ENCODE measurements at places on chromosomes 3 and 15.

DNA sequence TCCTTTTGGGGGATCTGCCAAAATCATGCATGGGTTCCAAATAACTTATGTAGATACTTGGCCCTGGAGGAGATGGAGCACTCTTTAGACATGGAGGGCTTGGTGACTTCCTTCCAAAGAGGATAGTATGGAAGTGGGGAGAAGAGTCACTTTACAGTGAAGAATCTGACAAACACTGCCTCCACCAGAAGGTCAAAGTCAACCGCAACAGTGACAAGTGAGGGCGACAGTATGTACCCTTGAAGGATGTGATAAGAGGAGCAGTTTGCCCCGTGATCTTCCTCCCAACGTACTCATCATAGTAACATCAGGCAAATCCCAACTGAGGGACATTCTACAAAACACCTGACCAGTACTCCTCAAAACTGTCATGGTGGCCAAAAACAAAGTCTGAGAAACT lies 62.0 kb downstream of the LMCD1 start:
- DNase-seq, result no peak

DNA sequence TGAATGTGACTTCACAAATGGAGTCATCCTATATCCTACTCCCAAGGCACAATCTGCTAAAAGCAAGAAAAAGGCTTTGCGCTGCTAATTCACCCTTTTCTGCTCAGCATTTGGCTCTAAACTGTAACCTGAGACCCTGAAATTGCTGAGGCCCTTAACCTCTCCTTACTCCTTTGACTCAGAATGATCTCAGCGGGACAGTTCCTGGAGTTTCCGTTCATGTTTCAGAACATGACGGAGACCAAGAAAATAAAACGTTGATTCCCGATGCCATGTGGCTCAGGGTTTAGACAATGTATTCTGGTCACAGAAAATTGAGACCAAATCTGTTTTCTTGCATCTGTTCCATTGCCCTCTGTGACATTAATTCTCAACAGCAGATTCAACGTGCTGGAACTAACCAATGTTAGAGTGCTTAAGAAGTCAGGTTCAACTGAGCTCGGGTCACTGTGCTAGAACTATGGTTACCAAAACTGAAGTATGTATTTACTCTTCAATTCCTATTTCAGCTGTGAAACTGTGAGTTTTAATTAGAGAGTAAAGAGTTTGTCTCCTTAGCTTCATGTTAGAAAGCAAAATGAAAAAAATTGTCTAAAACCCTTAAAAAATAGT lies 45.4 kb upstream of the TMC3 start:
- no peak for DNase-seq

DNA sequence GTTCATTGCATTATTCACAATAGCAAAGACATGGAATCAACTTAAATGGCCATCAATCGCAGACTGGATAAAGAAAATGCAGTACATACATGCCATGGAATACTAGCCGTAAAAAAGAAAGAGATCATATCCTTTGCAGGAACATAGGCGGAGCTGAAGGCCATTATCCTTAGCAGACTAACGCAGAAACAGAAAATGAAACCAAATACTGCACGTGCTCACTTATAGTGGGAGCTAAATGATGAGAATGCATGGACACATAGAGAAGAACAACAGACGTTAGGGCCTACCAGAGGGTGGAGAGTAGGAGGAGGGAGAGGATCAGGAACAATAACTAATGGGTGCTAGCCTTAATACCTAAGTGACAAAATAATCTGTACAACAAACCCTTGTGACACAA lies 57.9 kb downstream of the RASA2 start:
- no peak for DNase-seq

DNA sequence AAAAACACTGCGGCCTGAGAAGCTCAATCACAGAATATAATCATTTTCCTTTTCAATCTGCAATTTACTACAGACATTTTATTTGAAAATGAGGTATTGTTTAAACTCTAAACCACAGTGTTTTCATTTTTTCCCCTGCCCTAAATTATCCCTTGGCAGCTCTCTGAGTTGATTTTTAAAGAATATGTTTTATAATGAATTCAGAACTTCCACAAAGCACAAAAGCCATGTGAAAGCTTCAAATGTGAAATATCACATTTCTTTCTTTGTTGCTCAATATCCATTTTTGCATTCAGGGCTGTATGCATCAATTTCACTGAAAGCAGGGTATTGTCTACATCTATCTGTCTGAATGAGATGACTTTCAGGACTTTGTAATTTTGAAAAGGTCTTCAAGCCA lies 813.6 kb upstream of the ALCAM start:
- no peak for DNase-seq

DNA sequence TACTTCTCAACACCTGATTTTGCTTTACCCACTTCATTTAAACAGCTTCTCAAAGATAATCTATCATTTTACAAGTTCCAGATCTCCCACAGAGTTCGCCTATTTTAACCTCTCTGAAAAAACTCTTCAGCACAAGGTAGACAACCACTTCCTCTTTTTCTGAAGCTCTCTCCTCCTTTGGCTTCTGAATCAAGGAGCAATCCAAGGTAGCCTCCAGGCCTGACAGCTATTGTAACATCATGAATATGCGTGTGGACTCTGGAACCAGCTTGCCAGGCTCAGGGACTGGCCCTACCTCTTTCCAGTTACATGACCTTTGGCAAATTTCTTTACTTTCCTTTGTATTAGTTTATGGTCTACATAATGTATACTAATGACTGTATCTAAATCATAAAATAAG lies 405.9 kb upstream of the ZNF385D start:
- no peak for DNase-seq

DNA sequence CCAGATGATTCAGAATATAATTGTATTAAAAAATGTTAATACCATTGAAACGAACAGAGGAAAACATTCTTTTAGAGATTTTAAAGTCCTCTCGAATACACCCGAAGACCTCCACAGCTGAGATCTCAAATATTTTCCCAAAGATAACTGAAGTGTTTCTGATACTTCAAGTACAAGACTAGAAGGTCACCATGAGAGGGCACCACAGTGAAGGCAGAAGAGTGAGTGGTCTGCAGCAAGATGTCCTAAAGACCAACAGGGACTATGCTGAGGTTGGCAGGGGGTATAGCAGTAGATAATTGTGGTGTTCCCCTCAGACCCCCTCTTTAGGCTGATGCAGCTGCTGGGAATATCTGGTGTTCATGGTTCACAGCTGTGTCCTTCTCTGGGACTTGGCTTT lies 156.5 kb downstream of the PDCD6IP start:
- DNase-seq, result no peak

DNA sequence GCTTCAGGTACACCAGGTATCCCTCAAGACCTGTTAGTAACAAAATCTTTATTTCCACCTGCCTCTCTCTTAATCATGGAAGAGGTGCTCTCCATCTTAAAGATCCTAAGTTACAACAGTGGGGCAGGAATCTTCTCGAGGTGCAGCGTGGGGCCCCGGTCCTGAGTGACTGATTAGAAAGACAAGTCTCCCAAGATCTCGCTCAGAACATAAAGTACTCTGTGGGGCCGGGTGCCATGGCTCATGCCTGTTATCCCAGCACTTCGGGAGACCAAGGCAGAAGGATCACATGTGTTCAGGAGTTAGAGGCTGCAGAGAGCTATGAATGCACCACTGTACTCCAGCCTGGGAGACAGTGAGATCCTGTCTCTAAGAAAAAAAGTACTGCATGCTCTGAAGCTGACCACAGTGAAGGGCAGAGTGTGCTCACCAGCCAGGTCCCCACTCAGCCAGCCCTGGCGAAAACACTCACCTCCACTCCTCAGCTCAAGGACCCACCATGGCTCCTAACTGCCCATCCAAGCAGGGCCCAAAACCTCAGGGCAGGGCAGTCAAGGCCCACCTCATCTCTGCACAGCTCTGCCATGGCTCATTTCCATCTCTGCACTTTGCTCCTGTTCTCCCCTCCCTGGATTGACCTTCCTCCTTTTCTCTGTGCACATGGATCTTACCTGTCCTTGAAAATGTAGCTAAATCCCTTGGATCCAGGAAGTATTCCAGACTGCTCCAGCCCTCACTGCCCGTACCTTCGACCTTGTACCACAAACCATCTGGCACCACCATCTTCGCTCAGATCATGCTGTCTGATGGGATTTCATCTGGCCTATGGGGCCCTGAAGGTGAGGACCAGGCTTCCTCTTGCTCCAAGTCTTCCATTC lies 7.1 kb downstream of the SEMA7A start:
- DNase-seq, result no peak

DNA sequence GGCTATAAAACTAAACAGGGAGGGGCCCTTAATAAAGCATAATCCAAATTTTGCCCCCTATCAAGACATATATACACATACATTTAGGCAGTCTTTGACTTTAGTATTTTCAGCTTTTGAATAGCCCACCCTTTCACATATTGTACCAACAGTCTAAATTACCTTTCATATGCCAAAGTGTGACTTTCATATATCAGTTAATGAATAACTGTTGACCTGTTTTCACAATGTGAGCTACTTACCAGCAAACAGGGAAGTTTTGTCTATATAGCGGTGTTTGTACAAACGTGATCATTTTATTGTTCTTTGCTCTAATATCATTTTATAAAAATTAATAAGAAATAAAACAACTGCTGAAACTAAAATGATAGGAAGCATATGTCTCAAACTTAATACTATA lies 28.0 kb downstream of the CEP152 start:
- no peak for DNase-seq
